ENCODE measurements at places on chromosomes 1 and 21.

DNA sequence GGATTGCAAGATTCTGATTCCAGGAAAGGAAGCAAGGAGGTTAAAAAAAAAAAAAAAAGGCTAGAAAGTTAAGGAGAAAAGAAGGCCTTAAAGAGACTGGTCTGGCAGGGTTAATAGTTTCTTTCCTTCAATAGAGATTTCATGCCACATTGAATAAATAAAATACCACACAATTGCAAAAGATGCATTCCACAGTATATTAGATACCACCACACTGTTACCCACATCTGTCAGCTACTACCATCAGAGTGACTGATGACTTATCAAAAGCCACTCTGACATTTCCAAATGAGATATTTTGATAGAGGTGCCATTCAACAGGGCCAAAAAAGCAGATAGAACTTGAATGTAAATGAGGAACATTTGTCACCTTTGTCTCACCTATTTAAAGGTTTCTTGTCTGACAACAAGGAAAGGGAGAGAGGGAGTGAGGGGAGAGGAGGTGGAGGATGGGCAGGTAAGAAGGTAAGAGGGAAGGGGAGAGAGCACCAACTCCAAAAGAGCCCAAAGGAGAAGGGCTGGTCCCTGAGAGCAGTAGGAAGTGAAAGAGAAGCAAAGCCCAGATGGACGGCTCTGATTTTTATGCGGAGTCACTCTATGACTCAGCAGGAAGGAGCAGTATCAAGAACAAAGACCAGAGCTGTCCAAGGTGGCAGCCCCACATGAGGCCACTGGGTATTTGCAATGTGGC lies 38.3 kb downstream of the LRRN2 start:
- DNase-seq: peak; percentile 80

GRCh38 chr1:223378754-223379153 lies 14.5 kb upstream of the CCDC185 start:
- DNase-seq: no peak

GRCh38 chr1:219927956-219928790 lies at the start of gene SLC30A10:
Gene SLC30A10 (minus strand): TSS chr1:219928557. CDS start chr1:219928440, 117 bp downstream.
- peak; percentile 18 for DNase-seq

DNA sequence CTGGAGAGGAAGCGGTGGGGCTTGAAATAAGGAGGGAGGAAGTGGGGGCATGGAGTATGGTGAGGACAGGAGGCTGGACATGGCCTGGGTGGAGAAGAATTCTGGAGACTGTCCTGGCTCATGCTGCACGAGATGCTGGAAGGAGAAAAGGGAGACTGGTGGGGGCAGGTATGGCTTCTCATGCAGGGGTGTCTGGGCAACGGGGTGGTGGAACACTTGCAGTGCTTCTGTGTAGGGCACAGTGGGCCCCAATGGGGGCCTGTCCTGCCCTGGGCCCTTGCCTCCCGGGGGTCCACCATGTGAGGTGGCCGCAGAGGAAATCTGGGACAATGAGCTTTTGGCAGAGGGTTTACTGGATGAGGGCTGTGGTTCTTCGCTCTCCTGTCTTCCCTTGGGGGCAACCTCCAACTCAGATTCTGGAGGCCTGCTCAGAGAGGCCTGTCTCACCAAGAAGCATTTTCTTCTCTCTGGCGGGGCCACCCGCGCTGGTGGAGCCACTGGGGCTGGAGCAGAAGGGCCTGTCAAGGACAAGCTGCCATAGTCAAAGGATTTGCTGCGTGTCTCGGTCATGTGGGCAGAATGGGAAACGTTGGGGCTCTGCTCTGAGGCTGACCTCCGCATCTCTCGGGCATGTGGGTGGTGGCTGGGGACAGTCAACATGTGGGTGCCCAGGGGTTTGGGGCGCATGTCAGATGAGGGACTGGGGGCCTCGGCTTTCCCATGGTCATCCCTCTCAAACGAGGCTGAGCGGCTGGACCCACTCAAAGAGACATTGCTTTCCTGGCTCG lies 96.9 kb upstream of the EDN2 start:
- DNase-seq: no peak

DNA sequence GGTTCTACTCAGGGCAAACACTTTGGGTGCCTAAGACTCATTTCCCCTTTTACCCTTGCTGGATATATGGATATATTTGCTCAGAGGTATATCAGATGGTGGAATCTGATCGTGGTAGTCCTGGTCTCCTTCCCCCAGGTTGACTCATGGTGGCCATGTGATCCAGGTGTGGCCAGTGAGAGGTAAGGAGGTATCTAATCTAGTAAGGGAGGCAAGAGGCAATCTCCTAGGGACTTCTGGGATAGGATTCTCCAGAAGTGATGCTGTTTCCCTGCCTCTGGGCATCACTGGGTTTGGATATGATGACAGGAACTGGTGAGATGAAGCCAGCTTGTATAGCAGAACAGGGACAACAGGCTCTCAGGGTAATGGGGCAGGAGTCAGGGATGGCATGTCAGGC lies 8.5 kb upstream of the DENND2D start:
- DNase-seq: peak; percentile 23

DNA sequence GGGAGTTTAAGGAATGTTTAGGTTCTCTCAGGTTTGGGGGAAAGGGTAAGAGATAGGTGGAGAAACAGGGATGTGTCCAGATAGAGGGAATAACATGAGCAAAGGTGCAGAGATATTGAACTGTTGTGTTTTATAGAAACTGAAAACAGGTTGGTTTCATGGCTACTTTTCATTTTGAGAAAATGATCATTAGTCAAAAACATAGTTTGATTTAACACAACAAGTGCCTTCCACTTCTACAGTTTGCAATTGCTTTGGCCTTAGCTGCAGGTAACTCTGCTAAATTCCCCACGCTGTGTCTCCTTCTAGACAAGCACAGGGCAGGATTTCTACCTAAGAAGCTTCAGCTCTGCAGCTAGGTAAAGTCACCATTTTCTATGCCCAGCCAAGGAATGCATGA lies 124.9 kb downstream of the RGS2 start:
- no peak for DNase-seq

DNA sequence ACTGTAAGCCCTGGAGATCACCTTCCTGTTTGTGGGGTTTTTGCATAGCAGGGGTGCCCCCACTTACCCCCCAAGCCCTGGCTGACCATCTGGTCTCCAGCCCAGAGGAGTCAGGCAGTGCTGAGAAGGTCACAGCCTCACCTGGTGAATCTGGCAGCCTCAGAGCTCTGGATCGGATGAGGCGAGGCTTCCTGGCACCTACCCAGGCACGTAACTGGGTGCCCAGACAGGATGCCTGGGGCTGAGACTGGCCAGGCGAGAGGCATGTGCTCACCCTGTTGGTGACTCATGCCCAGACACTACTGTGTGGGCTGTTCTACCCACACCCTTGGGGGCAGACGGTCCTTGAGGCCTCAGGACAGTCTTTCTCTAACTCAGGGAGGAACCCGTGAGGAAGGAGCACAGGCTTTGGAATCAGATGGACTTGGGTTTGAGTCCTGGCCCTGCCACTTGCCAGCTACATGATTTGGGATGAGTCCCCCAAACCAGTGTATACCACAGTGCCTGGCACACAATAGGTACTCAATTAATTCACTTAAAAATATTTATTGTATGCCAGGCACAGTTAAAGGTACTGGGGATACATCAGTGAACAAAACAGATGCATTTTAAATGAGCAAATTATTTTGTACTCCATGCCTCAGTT lies 15.1 kb upstream of the PADI3 start:
- peak; percentile 100 for DNase-seq

GRCh38 chr1:167808104-167808503 lies 86.3 kb downstream of the MPZL1 start:
- DNase-seq: peak; percentile 35

GRCh38 chr1:230028602-230029223 lies 38.3 kb upstream of the GALNT2 start:
- no peak for DNase-seq

GRCh38 chr1:66412704-66413103 lies 121.2 kb upstream of the SGIP1 start:
- no peak for DNase-seq

DNA sequence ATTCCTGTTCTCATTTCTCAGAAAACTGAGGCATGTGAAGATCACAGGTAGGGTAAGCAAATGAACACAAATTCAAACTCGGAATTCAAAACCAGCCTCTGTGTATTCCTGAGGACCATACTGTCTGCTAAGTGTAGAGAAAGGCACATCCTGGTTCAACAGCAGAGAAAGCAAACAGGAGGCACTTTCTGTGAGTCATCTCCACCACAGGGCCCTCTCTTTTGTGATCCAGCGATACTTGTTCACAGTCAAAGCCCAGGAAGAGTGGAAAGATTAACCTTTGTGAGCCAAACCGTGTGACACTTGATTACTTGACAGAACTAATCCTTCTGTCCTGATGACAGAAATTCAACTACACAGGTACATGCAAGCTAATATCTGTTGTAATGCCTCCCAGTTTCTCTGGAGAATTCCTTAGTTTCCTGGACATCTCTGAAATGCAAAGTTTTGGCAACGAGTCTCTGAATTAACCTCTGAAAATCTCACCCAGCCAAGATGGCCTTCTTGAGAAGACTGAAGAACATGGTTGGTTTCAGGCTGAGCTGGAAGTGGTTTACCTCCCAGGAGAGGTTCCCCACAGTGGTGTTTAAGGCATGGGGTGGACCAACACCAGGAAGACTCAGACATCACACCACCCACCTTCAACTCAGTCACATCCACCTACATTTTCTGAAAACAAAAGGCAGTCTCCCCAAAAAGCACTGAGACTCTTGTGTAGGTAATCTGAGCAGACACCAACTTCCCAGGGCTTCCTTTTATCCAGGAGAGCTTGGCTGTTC lies 98.2 kb upstream of the ERG start:
- no peak for DNase-seq

DNA sequence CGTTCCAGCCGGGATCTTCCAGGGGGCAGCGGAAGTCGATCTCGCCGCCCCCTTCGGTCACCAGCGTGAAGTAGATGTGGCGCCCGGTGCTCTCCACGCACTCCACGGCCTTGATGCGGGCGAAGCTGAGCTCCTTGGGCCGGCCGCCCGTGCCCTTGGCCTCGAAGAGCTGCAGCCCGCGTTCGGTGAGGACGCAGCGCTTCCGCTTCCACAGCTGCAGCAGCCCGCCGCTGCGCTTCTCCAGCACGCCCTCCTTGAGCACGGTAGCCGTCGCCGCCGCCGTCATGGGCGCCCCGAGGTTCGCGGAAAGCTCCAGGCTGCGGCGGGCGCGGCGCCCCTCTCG lies 516 bp downstream of the PHLDA3 start:
- peak; percentile 46 for DNase-seq

DNA sequence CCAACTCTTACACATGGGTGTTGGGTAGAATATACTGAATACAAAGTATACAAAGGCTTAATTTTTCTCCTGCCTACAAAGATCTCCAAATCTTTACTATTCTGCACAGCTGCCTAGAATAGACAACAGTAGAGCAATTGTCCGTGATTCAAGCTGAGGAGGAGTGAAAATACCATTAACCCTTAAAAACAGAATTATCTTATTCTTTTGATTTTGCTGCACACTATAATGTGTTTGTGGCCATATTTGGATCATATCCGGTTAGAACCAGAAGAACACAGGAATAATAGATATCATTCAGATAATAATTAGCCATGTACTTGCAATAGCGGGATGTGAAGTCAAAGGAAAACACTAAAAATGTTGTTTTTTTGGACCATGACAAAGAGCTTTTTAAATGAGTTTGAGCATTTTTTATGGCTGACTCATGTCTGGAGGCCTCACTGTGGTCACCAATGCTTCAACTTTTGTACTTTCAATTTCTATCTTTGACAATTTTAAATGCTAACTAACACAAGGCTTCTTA lies 197.6 kb upstream of the FOXD3 start:
- peak; percentile 88 for DNase-seq

GRCh38 chr1:220796530-220796929 lies 9.8 kb downstream of the MTARC1 start:
- DNase-seq: no peak

- DNase-seq: no peak
Measured at GRCh38 chr1:58446368-58446767, 100.2 kb downstream of the OMA1 start.

DNA sequence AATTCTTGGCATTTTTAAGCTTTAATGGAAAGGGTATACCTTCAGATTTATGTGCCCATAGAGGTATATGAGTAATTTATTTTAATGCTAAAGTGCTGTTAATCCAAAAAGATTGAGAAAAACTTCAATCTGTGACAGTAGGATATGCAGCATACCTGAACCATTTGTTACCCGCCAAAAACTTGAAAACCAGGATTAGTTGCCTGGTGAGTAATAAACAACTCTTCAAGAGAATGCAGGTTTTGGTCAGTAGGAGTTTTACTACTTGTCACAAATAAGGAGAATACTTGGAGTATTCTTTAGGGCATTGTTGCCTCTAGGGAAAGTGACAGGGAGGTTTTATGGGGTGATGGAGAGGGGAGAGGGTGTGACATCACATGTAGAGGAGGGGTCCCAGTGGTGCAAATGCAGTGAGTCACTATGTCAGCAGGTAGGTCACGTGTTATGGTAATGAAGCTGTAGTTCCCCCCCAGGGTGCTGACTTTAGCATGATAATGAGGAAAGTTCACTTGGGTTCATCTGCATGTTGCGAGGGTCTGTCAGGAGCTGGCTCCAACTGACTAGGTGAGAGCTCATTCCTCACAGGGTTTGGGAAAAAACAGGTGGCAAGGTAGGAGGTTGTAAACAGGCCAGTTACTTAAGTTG lies 23.1 kb downstream of the USP25 start:
- peak; percentile 65 for DNase-seq

GRCh38 chr1:62011006-62011405 lies 183.6 kb upstream of the L1TD1 start:
- DNase-seq: no peak

GRCh38 chr1:46527474-46528296 lies 23.8 kb downstream of the KNCN start:
- peak; percentile 78 for DNase-seq

DNA sequence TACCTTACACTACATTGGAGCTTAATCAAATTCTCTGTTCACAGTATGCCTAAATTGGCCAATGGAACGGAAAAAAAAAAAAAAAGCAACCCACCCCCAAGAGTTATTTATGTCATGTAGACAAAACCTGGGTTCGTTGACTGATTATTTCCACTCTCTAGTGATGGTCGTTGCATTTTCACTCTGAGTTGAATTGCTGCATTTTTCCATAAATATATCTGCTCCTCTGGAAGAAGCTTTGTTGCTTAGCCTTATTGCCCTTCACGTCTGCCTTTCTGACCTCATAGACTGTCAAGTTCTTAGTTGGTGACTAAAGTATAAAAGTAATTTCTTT lies 90.2 kb upstream of the RUNX1 start:
- DNase-seq: no peak

DNA sequence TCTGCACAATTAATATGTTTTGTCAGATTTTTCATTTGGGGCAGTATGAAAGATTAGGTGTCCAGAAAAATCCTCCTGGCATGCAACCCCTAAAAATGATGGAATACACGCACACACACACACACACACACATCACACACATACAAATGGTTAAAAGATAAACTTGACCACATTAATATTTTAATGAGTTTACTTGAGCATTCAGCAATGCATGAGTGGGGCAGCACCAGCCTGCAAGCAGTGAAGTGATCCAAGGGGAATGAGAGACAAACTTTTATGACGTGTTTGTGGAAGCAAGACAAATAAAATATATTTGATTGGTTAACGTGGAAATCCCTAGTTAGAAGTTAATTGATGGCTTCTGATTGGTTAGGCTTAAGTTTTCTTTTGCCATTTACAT lies 29.1 kb upstream of the SOAT1 start:
- DNase-seq: peak; percentile 4

All from kidney tubule cell (primary cell).